ENCODE measurements at places on chromosomes 3 and 15.

GRCh38 chr3:48407542-48408099, 22.3 kb downstream of the PLXNB1 start:
- no peak for DNase-seq

DNA sequence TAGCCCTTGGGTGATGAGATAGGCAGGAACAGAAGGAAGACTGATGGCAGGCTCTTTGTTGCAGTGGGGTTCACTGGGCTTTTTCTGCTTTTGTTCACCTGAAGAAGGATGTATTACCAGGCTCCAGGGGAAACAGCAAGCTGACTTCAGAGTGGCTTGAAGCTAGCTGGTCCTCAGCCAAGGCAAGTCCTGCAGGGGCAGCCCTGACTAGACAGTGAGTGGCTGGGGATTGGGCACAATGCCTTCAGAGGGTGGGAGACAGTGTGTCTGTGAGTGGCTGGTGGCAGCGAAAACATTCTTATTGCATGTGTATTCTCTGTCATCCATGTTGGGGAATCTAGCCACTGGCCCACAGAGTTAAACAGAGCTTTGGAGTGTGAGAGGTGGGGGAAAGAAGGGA, 2.3 kb upstream of the TEX264 start:
- no peak for DNase-seq

- peak; percentile 4 for DNase-seq
Observed at GRCh38 chr3:122858373-122858772, 63.5 kb downstream of the SLC49A4 start.

GRCh38 chr3:177470197-177470941, 273.1 kb upstream of the TBL1XR1 start:
- DNase-seq: no peak

GRCh38 chr15:84057714-84058331, 177.8 kb upstream of the GOLGA6L4 start:
- no peak for DNase-seq

- no peak for DNase-seq
Observed at GRCh38 chr15:60462027-60462426, 16.9 kb downstream of the ICE2 start.

DNA sequence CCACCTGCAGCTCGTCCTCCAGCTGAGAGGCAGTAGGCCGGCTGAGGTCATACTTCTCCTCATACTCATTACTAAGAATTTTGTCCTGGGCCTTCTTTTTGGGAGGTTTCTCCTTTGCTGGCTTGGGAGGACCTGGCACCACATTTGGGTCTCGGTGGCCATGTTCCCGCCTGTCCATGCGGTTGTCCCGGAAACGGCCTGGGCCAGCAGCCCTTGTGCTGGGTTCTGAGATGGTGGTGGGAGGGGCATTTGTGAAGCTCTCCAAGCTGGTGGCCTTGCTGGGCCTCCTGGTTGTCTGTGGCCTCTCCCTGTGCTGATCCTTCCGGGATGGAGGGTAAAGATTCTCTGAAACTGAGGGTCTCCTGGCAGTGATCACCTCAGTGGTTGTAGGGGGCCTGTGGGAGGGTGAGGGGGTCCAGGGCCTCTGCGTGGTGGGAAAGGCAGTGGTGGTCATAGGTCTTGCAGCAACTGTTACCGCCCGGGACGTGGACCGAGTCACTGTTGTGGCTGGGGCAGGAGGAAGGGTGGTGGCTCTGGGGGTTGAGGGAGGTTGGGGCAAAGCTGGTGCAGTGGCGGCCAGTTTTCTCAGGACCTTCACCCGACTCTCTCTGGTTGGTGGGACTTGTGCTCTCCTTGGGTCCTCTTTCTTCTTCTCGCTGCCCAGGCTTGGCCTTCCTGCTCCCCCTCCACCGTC, 2.5 kb downstream of the CCDC80 start:
- DNase-seq: no peak

DNA sequence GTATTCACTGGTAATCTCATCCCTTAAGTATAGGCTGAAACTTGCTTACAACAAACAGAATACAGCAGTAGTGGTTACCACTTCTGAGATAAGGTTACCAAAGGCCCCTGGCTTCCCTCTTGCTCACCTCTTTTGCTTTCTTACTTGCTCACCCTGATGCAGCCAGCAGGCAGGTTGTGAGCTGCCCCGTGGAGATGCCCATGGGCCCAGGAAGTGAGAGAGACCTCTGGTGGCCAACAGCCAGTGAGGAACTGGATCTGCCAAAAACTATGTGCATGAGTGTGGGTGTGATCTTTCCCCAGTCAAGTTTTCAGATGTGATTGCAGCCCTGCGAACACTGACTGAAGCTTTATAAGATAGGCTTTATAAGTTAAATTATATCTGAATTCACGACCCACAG, 48.7 kb downstream of the NMNAT3 start:
- DNase-seq: peak; percentile 57

GRCh38 chr3:120298996-120299395, 14.0 kb upstream of the GPR156 start:
- DNase-seq: no peak

DNA sequence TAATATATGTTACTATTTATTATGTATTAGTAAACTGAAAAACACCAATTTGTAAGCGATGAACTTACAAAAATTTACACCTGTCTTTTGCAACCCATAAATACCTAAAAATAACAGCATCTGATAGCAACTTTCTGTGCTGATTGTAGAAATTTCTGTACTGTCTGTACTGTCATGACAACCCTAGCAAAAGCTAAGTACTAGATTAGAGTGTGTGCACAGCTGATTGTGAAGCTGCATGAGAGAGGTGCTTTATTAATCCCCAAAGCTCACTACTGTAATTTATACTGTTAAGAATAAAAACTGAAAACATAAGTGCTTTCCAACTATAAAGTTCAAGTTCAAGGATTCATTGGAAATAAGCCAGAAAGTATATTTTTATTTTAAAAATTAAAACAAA, 815 bp downstream of the BCL2A1 start:
- no peak for DNase-seq

GRCh38 chr15:47366884-47367283, 350.4 kb upstream of the SEMA6D start:
- no peak for DNase-seq

DNA sequence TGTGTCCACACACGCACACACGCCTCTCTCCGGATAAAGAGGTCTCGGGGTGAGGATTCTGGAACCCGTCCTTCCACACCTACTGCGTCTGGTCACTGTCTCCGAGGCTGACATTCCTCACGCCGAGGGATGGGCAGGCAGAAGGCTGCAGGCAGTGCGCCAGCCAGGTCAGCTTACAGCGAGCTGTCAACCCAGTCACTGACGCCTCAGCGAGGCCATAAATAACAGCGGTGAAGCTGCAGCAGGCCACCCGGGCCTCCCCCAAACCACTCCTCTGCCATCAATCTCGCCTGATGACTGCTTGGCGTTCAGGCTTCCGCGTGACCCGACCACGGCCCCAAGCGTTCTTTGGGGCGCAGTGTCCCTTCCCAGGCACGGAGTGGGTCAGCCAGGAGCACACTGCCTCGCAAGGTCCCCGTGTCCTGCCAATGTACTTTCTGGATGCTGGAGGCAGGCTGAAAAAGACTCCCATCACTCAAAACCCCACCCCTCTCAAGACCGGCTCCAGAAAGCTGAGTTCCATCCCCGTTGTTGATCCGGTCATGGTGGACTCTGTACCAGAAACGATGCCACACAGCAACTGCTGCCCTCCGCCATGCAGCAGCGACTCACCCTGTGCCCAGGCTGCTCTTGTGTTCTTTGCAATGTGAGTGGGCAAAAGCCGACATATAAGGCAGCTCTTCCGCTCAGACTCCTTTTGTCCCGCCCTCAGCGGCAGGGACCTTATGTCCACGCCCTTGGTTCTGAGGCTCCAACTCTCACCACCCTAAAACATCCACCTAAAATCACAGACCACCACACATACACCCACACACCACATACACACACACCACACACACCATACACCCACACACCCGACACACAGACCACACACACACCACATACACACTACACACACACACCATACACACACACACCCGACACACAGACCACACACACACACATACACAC, 27.1 kb downstream of the CPN2 start:
- DNase-seq: no peak

DNA sequence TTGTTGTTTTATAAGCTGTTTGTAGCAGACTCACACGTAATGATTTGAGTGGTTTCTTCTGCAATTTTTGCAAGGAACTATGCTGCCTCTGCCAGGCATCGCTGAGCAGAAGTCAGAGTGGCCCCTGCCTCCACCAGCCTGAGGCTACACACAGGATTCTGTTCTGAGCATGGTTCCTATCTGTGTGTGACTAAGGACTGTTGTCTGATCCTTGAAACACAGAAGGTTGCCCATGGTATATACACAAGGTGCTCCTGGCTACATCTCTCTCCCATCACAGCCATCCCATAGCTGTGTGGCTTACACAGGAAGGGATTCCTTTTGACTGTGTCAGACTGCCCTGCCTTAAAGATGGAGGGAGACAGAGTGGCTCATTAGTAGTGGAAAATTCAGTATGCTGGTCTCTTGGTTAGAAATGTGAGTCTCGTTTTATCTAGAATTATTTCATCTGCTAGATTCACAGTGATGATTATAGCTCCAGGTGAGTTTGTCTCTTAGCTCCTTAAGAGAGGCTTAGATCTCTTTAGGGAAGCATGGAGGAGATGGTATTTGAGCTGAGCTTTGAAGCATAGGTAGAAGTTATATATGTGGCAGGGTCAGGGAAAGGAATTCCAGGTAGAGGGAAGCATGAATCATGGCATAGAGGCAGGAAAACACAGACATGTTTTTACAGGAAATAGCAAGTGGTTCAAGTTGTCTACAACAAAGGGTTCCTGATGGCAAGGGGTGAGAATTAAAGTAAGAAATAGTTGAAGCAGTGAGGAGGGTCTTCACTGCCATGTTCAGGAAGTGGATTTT, 37.5 kb downstream of the SNAPC5 start:
- no peak for DNase-seq

- DNase-seq: no peak
Observed at GRCh38 chr3:73999501-73999900, 374.8 kb upstream of the PDZRN3 start.

DNA sequence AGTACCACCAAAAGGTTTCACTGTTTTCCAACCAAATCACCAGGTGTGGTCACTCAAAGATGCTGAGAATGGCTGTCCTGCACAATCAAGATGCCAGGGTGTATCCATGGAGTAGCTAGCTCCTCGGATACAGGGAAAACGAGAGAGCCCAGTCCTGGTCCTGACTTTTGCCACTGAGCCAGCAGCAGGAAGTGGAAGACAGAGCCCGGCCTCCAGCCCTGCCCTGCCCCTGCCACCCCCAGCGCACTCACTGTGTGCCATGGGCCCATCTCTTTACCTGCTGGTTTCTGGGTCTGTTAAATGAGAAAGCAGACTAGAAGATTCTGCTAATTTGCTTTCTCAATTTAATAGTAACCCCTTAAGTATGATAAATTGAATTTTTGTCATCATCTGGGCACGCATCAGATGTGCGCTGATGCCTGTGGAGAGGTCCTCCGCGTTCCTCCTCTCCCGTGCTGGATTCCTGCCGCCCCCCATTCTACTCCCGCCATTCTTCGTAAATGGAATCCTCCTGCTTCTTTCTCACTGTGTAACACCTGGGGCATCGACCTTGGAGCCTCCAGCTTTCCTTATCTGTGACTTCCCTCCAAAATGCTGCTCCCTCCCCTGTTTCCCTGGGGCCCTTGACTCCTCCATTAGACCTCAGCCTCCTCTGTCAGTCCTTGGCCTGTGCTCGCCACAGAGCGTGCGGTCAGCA, 18.0 kb downstream of the TNFAIP8L3 start:
- DNase-seq: no peak

GRCh38 chr3:71253169-71253568, 330.4 kb downstream of the FOXP1 start:
- no peak for DNase-seq

DNA sequence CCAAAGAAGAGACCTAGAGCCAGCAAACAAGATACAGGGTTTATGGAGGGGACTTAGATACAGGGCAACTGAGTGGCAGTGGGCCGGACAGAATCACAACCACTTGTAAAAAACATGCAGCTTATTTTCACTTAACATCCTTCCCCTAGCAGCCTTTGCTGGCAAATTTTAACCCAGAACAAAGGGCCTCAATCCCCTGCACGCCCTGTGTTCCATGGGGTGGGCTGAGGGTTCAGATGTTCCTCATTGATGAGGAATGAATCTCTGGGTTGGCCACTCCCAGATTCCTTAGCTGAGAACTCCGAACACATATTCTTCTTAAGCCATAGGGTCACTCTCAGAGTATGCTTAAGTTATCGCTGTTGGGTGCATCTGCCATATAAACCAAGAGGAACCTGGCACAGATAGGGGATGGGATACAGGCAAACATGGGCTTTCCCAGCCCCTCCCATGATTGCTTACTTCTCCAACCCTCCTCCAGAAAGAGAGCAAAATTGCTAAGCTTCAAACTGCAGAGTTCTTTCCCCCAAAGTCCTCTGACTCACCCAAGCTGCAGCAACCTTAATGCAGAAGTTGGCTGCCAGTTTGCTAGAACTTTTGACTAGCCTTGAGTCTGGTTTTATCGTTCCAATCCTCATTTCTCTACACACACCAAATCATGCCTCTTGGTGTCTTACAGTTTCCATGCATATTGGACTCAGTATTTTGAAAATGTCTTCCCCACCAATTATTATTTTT, 146.9 kb downstream of the CD47 start:
- no peak for DNase-seq

- DNase-seq: no peak
Observed at GRCh38 chr3:196633555-196634151, 5.8 kb upstream of the NRROS start.
